ENCODE measurements at places on chromosomes 16 and 17.

- peak; percentile 5 for DNase-seq
Measured at GRCh38 chr16:55645986-55646385, 9.8 kb upstream of the SLC6A2 start.

- DNase-seq, result no peak
Measured at GRCh38 chr16:3771513-3771912, 54.2 kb upstream of the TRAP1 start.

DNA sequence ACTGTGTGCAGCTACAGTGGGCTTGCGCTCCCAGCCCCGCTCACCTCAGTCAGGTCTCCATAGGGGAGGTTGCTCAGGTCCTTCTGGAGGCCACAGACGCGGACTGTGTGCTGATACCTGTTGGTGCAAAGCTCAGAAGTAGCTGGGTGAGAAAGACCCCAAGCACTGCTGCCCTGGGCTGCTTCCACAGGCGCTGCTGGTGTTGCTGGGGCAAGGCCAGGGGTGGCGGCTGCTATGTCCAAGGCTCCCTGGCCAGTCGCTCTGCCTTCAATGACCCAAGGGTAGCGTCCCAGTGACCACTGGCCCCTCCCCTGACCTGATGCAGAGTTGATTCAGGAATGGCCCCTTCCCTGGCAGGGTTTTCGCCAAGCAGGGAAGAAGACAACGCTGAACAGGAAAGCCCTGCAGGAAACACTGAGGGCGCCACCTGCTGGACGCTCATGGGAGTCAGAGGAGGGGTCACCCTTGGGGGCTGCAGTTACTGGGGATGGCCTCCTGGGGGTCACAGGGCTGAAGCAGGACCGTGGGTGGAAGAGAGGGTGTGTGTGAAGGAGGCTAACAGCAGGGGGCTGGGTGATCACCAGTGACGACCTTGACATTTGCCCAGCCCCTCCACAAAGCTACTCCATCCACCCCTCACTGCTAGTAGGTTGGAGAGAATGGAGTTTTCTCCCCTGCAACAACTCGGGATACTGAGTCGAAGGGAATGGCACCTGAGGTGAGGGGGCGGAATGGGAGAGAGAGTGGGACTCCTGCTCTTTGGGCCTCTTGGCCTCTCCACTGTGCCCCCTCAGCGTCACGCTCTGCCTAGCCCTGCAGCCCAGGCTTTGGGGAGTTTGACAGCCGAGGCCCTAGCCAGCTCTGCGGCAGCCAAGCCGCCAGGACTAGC, 38.3 kb downstream of the ABCC12 start:
- peak; percentile 74 for DNase-seq

DNA sequence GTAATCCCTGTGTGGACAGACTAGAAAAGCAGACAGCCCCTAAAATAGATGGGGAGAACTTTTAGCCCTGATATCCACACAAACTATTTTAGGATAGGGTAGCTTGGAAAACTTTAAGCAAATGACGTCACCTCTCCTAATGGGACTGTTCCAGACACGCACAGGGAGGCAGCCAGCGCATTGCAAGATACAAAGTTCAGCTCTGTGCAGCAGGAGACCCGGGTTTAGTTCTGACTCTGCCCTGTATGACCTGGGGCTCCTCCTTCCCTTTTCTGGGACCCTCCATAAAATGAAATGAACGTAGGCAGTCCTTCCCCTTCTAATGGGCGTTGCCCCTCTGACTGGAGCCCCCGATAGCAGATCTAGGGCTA, 6.3 kb downstream of the ZNF689 start:
- DNase-seq, result no peak

GRCh38 chr16:17312094-17312710, 158.6 kb downstream of the XYLT1 start:
- no peak for DNase-seq

DNA sequence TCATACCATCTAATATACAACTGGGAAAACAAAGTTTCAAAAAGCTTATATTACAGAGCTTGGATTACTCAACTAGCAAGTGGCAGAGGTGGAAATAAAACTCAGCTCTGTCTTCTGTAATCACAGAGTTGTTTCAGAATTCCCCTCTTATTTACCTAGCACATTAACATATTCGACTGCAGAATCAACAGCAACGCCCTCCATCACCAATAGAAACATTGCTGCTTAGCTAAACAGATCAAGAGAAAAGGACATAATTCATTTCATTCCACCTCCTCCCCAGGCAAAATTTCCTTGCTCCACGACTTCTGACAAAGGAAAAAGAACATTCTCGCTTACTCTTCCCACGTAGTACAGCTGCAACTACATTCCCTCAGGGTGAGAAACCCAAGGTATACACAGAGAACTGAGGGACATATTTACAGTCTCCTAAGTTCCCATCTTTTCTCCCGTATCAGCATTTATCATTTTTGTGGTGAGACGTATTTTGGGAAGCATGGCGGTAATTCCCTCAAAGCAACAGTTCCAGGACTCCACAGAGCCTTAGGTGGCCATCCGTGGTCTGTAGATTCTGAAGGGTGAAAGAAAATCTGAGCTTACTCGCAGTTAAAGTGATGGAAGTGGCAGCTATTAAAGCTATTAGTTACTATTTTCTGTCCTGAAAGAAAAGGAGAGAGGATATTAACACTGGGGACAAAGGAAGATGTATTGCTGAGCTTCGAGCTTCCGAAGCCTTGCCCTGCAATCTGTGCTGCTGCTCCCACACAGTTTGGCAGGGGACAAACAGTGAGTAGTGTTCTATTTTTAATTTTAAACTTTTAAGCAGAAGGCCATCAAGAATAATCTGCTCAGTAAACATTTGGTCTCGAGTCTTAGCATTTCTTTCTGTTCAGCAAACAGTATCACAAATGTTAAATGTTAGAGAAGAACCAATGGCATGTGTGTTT, 1296.2 kb downstream of the CDH8 start:
- no peak for DNase-seq

DNA sequence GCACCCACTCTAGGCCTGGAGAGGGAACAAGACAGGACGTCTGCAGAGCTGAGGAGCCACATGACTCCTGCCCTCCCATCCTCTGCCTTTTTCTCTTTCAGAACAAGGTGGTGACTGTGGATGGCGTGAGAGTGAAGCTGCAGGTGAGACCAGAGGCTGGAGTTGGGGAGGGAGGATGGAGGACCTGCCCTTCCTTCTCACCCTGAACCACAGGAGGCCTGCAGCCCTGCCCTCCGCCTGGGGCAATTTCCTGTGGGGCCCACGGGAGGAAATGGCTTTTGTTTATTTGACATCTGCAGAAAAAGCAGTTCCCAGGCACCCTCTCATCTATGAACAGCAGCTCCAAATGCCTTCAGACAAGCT, 5.1 kb downstream of the RAB37 start:
- peak; percentile 79 for DNase-seq

GRCh38 chr16:57590654-57591085, 37.8 kb upstream of the ADGRG1 start:
- DNase-seq, result peak; percentile 83

DNA sequence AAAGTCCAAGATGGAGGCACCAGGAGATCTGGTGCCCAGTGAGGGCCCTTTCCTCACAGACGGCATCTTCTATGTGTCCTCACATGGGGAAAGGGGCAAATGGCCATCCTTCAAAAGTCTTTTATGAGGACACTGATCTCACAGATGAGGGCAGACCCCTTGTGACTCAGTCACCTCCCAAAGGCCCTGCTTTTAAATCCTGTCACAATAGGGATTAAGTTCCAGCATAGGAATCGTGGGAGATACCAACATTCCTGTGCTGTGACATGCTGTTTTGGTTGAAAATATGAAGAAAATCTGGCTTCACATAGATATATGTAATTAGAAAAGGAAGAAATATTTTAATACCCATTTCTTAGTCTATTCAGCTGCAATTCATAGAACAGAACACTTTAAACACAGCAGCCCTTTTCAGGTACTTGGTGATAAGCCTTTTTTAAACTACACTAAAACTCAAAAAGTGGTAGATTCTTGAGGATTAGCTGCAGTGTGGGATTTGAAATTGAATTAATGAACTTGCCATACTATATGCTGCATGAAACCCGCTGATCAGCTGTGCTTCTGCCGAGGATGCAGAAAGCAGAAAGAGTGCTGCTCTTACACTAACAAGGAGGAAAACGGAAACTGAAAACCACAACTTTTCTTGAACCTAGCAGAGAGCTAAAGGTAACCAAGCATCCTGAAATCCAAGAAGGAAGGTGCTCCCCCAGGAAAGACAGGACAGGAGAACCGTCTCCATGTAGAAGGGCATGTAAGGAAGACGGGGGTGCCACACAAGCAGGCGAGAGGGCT, 32.7 kb downstream of the VPS53 start:
- no peak for DNase-seq

DNA sequence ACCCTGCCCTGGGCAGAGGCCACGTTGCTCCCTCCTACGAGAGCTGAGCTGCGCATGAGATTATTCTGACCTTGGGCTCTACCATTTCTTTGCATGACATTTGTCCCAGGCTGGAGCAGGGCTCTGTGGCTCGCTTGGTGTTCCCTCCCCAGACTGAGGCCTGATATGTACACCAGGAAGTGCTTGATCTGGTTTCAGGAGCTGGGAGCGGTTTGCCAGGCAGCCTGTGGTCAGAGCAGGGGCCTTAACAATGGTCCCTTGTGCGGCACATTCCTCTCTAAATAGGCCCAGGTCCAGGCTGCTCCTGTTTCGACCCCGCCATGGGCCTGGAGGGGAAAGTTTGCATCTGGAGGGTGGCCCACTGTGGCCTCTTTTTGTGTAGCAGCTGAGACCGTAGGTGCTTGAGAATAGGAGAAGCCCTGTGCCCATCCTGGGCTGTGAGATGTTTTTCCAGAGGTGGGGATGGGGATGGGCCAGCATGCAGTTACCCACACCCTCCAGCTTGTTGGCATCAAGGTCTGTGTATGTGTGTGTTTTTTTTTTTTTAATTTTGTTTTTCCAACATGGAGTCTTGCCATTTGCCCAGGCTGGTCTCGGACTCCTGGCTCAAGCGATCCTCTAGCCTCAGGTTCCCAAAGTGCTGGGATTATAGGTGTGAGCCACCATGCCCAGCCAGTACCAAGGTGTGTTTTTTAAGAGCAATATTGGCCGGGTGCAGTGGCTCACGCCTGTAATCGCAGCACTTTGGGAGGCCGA, 253.9 kb downstream of the SEC14L1 start:
- DNase-seq, result no peak

DNA sequence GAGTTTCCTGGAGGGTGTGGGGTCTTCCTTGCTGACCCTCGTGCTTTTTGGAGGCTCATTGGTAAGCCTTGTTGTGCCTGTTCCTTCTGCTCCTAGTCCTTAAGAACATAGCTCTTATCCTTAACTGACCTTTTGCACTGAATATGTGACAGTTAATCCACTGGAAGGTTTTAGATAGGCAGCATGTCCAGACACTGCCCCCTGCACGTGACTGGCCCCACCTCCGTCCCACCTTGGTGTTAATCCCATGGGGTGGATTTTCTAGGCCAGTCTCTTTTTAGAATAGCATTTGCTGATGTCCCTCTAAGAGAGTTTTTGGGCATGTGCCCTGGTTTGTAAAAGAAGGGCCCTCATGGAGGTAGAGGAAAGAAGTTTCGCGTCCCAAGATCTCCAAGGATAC, 58.3 kb downstream of the RBFOX1 start:
- DNase-seq, result no peak

- no peak for DNase-seq
Measured at GRCh38 chr16:82735186-82735585, 108.4 kb downstream of the CDH13 start.

DNA sequence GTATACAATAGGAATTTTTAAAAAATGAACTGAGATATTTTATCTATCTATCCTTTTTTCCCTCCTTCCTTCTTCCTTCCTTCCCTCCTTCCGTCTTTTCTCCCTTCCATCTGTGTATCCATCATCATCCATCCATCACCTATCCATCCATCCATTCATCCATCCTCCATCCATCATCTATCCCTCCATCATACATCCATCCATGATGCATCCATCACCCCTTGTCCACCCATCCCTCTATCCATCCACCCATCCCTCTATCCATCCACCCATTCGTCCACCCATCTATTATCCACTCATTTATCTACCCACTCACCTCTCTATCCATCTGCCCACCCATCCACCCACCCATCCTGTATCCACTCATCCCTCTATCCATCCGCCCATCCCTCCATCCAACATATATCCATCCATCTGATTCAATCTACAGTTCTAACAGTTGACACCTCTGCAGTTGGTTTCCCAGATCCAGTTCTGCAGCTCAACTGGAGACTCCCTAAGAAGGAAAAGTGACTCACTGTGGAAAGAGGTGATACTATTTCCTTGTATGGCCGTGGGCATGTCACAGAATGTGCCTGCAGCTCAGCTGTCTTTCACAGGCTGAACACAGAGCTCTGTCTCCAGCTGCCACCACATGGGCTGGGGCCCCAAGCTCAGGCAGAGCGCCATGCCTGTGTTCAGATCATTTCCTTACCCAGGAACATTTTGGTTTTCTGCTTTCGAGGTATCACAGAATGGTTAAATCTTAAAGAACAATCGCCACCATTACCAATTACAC, 130.8 kb downstream of the XYLT1 start:
- DNase-seq, result no peak

GRCh38 chr16:77767211-77767610, 21.2 kb upstream of the VAT1L start:
- DNase-seq, result no peak

GRCh38 chr16:70254965-70255286, 3.2 kb upstream of the EXOSC6 start:
- no peak for DNase-seq

- no peak for DNase-seq
Measured at GRCh38 chr16:77197747-77198146, 1.5 kb upstream of the SYCE1L start.

DNA sequence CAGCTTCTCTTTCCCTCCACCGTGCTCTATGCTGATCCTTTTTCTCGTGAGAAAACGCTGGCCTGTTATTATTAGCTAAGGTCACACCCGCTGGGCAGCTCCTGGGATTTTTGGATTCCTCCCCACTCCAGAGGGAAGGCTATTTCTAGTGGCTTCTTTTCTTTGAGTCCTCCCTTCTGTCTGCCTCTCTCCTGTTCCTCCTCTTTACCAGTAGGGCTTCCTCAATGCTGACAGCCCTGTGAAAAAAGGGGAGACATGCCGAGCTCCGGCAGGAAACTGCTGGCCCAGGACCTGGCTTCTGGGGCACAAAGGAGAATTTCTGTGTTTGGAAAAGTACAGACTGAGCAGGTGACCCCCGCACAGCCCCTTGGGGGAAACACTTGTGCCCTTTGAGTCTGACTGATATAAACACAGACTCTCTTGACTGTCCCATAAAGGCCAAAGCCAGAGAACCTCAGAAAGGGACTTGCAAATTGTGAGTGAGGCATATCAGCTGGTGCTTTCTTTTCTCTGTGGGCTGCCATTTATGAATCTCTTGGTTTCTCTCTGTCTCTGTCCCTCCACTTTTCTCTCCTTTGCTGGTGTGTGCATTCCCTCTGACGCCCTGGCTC, 14.0 kb upstream of the RNF135 start:
- no peak for DNase-seq

Measured in activated CD8-positive, alpha-beta memory T cell treated with anti-CD3 and anti-CD28 coated beads for 24 hours (primary cell).